T47D (cell line): ENCODE measurements at places on chromosomes 3 and 15.

DNA sequence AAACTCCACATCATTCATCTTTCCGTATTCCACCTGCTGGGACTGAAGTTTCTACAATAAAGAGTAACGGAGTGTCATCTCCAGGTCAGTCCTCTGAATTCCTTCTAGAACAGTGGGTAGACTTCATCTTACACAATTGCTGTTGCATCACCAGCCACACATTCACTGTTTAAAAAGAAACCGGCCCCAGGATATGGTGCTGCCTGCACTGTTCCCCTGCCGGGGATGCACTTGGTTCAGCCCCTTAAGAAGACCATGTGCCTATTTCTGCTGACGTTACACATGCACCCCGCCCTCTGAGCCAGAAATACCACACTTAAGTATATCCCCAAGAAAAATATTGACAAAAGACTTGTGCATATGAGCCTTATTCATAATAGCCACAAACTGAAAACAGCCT, 233.4 kb downstream of the FEZF2 start:
- no peak for DNase-seq

DNA sequence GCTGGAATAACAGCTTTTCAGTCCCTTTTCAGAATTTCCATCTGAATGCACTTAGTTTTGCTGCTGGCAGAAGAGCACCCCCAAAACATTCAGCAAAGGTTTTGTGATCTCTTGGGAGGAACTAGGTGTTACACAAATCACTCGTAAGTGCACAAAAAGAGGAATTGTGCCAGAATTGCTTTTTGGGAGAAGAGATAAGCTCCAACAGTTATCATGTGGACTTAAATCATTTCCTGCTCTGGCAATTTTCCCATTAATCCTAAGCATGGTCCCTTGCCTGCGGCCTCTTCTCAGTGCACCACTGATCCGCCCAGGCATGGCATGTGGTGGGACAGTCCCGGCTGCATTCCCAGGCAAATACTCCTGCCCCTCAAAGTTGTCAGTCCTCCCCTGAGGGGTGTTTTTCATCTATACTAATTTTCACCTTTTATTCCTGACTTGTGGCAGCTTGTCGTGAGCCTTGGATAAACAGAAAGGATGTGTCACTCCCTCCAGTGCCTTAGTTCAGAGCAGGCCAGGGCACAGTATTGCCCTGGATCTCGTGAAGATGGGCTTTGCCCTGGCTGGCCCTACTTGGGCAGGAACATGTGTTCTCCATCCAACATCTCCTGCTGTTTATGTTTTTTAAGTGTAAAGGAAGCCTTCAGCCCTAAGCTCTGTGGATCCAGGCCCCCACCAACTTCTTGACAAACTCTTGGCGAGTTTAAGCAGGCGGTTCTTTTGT, 44.6 kb upstream of the VILL start:
- peak; percentile 67 for DNase-seq

GRCh38 chr3:142523921-142524566, 54.5 kb downstream of the ATR start:
- no peak for DNase-seq

DNA sequence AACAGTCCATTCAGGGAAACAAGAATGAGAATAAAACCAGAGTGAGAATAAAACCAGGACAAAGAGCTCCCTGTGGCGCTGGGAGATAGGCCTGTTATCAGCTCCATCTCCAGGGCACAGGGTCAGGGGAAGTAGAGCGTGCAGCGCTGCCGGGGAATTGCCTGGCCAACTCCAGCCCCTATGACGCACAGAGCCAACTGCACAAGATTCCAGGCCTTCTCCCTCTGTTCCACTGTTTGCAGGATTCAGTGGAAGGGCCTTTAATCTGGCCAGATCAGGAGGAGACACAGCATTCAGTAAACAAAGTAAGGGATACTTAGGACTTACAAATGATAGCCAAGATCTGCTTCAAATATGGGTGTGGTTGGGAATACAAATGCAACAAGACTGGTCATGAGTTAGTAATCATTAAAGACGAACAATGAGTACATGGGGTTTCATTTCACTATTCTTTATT, 49.4 kb downstream of the ITGB5 start:
- DNase-seq, result peak; percentile 72

- peak; percentile 15 for DNase-seq
Measured at GRCh38 chr15:31150732-31151231, 49.3 kb upstream of the TRPM1 start.

DNA sequence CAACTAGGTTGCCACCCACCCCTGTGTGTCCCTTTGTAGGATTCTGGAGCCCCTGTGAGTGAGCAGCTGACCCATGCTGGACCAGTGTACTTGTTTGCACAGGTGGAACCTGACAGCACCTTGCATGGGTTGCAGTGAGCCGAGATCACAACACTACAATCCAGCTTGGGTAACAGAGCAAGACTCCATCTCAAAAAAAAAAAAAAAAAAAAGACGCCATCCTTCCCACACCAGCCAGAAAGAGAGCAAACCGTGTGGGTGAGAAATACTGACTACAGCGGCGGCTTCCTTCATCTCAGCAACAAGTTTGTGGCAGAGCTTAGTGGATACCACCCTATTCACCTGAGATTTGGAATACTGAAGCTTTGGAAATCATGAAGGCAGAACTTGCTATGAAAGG, 746 bp upstream of the CD80 start:
- DNase-seq, result no peak

DNA sequence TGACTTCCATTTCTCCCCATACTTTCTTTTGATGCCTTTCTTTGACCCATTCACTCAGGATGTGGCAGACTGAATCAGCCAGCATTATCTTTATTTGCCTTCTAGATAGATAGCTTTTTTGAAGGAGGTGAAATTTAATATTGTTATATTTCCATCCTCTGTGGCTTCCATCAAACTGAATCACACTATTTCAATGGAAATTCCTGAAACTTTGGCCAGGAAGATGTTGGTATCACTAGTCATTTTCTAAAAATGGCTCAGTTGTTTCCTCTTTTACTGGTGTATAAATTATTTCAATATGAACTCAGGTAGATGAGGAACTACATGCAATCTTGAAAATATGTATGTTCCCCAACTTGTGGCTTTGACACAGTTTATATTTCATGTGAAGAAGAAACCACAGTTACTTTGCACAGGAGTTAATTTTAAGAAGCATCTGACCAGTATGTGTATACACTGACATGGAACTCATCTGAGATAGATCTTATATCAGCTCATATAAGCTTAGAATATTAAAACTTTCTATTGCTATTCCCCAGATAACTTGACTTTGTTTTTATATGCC, 248.3 kb downstream of the CGGBP1 start:
- DNase-seq, result no peak

GRCh38 chr3:72791161-72791560, 57.1 kb downstream of the SHQ1 start:
- DNase-seq, result no peak

GRCh38 chr3:21795152-21795837, 44.3 kb upstream of the ZNF385D start:
- no peak for DNase-seq

GRCh38 chr3:25493246-25493645, 65.2 kb downstream of the RARB start:
- no peak for DNase-seq

DNA sequence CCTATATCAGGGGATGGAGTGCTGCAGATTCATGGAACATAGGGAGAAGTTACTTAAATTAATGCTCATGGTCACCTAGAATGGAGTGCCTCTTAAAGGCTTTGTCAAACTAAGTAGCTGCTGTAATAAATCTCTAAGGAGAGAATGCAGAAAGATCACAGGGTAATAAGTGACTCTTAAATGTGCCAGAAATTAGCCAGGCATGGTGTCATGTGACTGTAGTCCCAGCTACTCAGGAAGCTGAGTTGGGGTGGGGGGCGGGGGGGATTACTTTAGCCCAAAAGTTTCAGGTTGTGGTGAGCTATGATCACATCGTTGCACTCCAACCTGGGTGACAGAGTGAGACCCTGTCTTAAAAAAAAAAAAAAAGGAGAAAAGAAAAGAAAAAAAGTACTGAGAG, 90.9 kb upstream of the ASB14 start:
- no peak for DNase-seq

DNA sequence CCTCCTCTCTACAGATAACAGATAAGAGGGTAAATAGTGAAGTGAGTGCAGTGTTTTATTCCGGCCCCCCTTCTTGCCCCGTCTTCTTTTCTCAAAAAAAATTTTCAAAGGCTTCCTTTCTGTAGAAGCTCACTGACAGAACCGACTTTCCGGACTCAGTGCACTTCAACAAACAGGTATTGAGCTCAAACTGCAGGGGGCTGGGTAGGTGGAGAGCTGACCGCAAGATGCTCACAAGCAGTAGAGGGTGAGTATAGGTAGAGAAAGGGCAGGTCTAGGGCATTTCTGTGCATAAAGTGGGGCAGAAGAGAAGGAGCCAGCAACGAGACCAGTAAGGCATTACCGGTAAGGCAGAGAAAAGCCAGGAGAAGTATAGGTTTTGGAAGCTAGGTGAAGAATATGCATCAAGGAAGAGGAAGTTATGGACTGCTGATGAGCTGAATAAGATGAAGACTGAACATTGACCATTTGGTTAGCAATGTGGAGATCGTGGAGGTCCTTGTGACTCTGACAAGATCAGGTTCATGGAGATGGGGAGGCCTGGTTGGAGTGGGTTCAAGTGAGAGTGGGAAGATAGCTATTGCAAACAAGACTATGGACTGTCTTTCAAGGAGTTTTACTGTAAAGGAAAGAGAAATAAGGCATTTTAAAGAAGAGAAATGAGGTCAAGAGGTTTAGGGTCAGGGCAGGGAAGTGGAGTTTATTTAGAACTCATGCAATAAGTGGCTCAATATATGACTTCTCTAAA, 97.4 kb downstream of the ST6GAL1 start:
- DNase-seq, result no peak

DNA sequence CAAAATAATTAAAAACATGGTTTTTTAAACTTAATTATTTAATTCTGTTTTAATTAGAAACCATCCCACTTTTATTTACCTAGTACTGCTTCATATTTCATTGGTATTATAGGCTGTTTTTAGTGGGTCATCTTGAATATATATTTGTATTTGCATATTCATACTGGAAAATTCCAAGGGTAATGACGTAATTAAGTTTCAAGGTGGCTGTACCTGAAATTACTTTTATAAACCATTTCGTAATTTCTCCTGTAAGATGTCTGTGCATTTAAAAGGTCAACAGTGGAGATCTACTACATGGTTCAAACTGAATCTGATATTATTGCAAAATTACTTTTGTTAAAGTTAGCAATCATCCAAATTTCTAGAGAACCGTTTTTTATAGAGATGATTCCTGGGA, 133.8 kb upstream of the NAALADL2 start:
- DNase-seq, result no peak

GRCh38 chr3:101687142-101687931, 819 bp upstream of the RPL24 start:
- DNase-seq, result no peak

GRCh38 chr3:115022835-115023398, 124.2 kb downstream of the ZBTB20 start:
- no peak for DNase-seq

- no peak for DNase-seq
Measured at GRCh38 chr3:21140785-21141184, 610.2 kb downstream of the ZNF385D start.

DNA sequence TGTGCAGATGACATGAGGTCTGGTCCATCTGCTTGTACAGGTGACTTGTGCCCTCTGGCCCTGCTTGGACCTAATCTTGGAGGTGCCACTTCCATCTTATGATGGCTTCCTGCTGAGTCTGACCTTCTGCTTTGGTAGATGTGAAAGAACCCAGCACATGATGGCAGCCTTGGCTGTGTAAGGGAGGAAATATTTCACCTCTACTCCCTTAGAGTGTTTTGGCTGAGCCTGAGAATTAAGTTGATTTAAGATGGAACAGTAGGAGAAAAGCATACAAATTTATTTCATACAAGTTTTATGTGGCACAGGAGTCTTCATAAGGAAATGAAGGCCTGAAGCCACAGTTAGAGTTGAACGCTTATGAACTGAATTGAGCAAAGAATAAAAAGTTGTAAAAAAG, 27.6 kb upstream of the CDCP1 start:
- DNase-seq, result no peak

DNA sequence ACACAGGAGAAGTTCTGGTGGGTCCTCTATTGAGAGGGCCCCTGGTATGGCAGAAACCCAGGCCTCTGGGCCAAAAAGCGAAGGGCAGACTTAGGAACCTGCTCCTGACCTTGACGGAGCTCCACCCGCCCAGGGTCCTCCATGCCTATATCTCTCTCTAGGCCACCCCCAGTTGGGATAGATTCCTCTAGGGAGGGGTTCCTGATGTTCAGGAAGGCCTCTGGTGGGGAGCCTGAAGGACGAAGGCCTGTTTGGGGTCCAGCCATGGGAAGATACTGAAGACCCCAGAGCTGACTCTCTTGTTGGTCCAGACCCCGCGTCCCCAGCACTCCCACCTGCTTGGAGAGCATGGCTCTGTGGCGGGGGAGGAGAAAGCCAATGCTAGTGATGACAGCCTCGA, 104.2 kb downstream of the CORO2B start:
- DNase-seq, result no peak

- no peak for DNase-seq
Measured at GRCh38 chr3:157816296-157816695, 289.9 kb downstream of the SHOX2 start.

DNA sequence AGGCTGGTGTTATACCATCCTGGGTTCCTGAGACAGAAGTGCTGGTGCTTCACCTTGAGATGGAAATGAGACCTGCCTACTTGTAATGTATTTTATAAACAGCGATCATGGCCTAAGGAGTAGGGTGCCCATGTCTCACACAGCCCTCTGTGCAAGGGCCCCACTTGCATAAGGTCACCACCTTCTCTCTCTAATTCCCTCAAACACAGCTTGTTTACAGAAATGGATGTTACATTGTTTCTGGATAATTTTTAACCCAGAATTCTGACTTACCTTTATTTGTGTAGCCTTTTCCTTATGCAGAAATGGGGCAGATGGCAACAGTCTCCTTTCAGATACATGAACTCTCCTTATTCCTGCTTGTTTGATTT, 95.1 kb upstream of the UMPS start:
- no peak for DNase-seq

DNA sequence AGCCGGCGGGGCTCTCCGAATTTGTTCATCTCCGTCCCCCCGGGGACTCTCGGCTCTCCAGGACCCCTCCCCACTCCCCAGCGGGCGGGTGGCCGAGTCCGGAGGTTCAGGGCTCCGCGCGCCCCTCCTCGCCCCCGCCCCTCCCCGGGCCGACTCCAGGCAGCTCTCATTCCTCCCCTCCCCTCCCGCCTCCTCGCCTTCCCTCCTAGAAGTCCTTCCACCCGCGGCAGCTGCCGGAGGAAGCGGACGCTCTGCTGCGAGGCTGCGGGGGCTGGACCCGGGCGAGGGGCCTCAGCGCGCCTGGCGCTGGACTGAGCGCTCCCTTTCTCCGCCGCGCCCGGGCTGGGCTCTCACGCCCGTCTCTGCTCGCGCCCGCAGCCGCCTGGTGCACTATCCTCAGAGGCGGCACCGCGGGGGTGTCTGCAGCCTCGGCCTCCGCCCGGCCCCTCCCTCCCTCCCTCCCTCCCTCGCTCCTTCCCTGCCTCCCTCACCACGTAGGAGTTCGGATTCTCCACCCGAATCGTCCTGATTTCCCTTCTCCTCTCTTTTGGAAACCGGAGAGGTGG, at the start of gene ROBO2:
Gene ROBO2 (plus strand): TSS at position 494 of the 566 bp plus-strand sequence. CDS start 687 bp downstream, outside the sequence.
- no peak for DNase-seq

GRCh38 chr3:65806600-65806999, 232.1 kb downstream of the MAGI1 start:
- no peak for DNase-seq

- DNase-seq, result peak; percentile 39
Measured at GRCh38 chr3:112519424-112520001, 20.2 kb upstream of the BTLA start.
